GM03348 (cell line): ENCODE measurements at places on chromosomes 6 and 20.

- DNase-seq = peak; percentile 69
Observed at GRCh38 chr6:130412556-130413290, 46.9 kb downstream of the TMEM200A start.

GRCh38 chr20:62022575-62023139, 43.0 kb downstream of the TAF4 start:
- no peak for DNase-seq

DNA sequence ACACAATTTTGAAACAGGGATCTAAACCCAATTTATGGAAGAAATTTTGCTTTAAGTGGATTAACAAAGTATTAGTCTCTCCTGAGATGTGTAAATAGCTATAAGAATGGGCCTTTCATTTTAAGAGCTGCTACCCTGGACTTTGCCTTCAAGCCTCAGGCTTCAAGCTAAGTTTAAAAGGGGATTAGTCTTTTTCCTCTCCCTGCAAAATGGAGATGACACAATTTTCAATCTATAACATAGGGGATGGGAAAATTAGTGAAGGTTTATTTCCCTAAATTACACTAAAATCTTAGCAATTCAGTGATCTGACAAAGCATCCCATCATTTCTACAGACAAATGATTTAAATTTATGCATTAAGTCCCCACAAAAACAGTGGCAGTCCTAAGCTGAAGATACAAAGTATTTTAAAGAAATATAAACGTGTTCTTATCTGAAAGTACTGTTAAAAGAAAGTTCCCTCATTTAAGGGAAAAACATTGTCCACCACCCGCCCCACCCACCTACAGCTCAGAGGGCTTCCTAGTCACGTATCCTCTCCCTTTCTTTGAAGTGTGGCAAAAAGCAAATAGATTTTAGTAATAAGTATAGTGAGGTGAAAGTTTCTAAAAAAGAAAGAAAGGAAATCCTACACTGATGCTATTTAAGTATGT, 14.5 kb downstream of the ARHGAP18 start:
- DNase-seq = no peak

DNA sequence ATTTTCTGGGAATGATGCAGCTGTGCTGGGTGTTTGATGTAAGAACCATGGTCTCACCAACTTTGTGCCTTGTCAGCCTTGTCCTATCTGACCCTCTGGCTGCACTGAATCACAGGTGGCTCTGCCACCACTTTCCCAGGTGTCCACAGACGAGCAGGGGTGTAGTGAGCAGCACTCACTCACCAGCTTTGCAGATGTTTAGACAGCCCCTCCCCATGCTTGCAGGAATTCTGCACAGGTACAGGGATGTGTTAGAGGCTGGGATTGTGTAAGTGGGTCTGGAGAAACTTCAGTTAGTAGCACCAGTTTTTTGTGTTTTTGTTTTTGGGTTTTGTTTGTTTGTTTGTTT, 88.2 kb upstream of the NAA20 start:
- no peak for DNase-seq

GRCh38 chr6:155580904-155581303, 125.3 kb upstream of the NOX3 start:
- no peak for DNase-seq

- DNase-seq = no peak
Observed at GRCh38 chr20:32984196-32984595, 20.0 kb downstream of the SUN5 start.

GRCh38 chr6:20024316-20024673, 187.1 kb downstream of the ID4 start:
- DNase-seq = no peak

GRCh38 chr20:17688965-17689364, 6.9 kb upstream of the RRBP1 start:
- no peak for DNase-seq

DNA sequence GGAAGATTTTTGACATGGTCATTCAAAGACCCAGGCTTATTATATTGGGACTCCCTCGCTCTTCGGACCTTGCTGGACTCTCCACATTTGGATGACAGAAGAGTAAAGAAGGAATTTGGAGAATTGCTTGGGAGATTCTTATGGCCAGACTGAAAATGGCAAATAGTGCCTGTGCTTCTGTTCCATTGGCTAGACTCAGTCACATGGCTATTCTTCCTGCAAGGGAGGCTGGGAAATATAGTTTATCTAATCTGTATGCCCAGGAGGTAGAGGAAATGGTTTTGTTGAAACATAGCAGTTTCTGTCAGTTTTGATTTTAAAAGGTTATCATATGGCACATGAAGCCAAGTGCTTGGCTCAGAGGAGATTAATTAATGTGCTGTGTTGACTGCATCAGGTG, 286.6 kb upstream of the JAG1 start:
- DNase-seq = no peak

DNA sequence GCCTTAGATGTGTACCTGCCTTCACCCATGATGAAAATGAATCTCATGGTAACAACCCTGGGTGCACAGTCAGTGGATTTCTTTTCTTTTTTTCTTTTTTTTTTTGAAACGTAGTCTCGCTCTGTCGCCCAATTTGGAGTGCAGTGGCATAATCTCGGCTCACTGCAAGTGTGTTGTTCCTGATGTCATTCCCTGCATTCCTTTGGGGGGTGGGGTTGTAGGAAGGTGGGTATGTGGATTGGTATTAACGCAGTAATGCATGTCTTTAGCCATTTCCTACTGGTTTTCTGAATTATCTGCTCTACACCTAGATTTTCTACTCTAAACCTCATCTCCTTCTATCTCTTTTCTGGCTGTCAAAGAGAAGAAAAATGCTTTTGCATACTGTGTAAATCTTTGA, 146.6 kb downstream of the RNF144B start:
- DNase-seq = no peak
